CD4-positive, alpha-beta T cell treated with Interferon alpha-2 for 1 hour (primary cell): ENCODE measurements at places on chromosomes 4 and X.

GRCh38 chr4:115272594-115272993, 159.2 kb upstream of the NDST4 start:
- DNase-seq, result no peak

- peak; percentile 17 for DNase-seq
Measured at GRCh38 chr4:2497931-2498330, 29.0 kb downstream of the RNF4 start.

DNA sequence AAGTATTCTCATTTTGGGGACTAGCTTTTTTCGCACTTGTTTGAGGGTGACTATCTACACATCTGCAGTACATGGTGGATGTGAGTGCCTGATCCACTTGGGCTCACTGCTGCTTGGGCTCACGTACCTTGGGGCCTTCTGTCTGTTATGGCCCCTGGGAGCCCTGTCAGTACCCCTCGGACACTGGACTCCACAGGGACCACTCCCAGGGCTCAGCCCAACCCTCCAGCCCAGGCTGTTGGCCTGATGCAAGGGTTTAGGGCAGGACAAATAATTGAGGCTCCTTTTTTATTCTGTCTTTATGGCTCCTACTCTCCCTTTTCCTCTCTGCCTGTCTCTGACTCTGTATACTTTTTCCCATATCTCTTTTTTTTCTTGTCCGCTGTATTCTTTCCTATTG, 32.7 kb upstream of the MSN start:
- DNase-seq, result no peak

DNA sequence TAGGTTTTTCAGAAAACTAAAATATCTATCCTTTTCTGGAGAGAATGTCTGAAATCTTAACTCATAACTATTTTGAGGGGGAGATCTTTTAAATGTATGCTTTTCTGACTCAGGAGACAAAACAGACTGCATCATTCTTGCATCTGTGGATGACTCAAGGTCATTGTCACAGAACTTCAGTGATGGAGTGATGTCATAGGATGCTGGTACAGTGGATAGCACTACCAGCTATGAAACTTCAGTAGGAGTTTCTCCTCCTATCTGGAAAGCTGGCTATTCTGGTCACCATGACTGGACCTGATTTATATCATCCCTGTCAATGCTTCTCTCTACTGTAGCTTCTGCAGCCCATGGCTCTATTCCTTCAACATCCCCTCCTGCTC, 50.3 kb downstream of the PARM1 start:
- no peak for DNase-seq

DNA sequence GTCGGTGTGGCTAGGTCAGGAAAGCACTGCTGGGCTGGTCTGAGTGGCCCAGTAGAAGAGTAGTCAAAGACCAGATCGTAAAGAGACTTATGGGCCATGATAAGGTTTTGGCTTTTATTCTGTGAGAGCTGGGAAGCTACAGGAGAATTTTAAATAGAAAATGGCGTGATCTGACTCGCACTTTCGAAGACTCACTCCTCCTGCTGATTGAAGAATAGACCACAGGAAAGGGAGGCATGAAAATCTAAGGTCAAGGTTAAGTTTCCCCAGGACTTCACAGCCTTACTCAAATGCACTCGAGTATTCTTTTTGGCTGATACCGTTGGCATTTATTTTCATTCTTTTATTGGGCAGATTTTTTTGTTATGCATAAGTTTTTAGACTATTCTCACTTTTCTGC, 231.4 kb upstream of the ANKRD50 start:
- no peak for DNase-seq

- no peak for DNase-seq
Measured at GRCh38 chr4:35175894-35176293, 1068.4 kb downstream of the ARAP2 start.

DNA sequence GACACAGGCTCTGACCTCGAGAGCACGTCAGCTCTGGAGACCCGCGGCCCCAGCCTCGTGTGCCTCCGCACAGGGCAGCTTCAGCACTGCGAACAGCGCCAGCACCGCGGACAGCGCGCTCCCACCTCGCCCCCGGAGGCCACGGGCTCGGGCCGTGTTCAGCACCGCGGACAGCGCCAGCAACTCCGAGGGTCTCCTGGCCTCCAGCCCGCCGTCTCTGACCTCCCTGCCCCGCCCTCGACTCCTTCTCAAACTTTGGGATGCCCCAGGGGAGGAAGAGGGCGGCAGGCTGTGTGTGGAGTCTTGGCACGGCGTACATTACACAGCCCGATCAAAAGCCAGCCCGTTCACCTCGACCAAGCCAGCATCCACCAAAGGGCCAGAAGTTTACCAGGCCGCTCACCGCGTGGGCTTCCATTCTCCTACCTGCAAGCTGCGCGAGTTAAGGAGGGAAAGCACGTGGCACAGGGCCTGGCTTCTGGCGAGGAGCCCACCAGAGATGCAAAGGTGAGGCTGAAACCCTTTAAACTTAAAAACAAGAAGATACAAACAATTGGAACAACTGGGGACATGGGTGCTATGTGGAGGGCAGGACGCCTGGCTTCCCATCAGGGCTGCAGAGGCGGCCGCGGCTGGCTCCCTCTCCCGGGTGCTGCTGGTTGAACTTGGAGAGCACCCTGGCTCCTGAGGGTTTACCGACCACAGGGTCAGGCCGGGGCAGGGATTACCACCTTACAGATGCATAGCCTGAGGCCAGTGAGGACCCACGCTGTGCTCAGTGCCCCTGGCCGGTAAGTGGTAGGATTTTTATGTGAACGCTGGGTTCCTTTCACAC, 4.5 kb upstream of the NKX1-1 start:
- DNase-seq, result peak; percentile 37
